HT-29 (cell line): ENCODE measurements at places on chromosomes 3 and 15.
A peak's percentile ranks its signal among the peaks of the same experiment; 100 is the strongest.

- no peak for DNase-seq
Observed at GRCh38 chr3:118485693-118486092, 549.0 kb downstream of the IGSF11 start.

GRCh38 chr3:73143821-73144237 is 82.4 kb downstream of the EBLN2 start:
- DNase-seq = no peak

DNA sequence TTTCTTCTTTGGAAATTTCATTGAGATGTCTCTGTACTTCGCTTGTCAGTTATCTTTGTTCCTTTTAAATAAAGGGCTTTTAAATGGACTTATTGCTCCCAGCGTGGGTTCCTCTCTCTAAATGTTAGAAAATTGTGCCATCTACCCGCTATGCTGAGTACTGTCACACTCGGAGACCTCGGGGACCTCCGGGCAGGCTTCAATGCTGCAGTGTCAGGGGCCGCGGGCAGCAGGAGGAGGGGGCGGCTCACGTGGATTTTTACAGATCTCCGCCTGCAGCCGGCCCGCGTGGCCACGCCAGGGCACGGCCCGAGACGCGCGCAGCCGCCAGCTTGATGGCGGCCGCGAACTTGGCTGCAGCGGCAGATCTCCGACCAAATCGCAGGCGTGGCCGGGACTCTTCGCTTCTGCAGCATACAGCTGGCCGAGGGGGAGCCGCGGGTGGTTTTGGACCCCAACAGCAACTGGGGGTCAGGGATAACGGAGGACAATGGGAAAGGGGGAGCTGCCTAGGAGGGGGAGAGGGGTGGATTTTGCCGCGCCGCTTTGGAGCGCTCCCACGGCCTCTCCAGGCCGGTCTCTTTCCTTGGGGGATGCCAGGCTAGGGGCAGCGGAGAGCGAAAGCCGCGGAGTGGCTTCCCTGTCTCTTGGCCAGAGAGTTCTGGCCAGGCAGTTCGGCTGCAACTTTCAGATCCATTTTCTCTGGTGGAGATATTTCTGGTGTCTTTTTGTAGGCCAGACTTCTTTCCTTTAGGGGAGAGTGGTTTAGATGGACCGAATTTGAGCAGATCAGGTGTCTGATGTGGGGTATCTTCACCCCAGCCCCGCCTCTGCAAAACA is 15.3 kb downstream of the NR2F2 start:
- peak; percentile 74 for DNase-seq

DNA sequence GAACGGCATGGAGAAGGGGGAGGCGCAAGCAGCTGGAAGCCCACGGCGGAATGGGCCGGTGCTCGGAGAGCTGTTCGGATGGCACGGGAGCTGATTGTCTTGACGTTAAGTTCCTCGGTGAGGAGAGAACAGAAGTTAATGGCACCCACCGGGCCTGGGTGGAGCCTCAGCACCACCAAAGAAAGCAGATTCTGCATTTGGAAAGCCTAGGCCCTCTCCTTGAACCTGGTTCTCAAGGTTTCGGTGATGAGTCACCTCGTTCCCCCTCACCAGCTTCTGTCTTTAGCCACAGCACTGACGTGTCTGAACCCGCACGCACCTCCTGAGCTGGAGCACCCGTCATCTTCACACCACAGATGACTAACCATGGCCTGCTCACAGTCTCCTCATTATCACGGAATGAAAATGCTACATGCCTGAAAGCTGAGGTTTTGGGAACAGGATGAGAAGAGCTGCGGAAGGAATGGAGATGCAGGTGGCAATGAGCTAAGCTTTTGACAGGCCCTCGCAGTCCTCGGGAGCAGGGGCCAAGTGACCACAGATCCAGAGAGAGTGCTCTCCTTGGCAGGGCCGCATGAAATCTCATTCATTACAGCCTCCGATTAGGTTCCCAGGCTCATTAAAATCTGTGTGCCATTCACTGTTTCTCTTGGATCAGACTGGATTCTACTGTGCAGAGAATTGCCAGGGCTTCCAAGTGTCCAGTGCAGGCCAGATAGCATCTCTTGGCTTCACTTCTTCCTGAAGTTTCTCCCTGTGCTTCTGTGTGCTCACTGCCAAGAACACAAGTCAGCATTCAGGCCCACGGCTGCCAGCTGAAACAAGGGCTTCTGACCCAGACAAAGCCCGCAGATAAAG is 96.3 kb upstream of the DLG1 start:
- DNase-seq = no peak

DNA sequence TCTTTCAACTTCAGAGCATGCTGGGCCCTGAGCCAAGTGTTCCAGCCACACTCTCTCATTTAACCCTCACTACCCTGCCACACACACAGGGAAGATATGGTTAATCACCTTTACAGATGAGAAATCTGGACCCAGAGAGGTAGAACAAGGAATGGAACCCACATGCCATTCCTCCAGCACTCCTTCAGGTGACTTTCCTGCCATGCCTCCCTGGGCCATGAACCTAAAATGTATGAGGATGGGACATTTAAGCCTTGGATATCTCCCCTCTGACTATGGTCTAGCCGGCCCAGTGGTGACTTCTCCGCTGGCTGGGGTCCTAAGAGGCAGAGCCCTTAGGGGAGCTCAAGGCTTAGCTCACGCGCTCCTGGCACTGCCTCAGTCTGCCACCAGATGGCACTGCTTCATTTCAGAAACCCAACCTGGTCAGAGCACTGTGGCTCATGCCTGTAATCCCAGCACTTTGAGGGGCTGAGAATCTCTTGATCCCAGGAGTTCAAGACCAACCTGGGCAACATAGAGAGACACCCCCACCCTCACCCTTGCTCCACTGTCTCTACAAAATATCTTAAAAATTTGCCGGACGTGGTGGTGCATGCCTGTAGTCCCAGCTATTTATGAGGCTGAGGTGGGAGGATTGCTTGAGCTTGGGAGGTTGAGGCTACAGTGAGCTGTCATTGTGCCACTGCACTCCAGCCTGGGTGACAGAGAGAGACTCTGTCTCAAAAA is 2.2 kb upstream of the DCAF1 start:
- DNase-seq = peak; percentile 75

DNA sequence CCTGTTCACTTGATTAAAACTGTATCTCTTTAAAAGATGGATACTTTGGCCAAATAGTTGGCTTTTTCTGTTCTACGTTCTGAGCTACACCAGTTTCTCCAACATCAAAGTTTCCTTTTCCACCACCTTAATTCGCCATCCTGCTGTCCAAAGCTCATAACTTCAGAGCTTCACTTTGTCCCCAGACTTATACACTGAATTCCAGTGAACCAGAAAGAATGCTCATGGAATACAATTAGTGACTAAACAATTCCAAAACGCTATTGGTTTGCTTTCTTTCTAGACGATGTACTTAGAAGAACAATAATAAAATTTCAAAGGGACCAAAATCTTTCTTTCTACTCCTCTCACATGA is 23.2 kb downstream of the GPR15 start:
- no peak for DNase-seq

- no peak for DNase-seq
Observed at GRCh38 chr3:34046154-34046553, 247.7 kb downstream of the PDCD6IP start.

DNA sequence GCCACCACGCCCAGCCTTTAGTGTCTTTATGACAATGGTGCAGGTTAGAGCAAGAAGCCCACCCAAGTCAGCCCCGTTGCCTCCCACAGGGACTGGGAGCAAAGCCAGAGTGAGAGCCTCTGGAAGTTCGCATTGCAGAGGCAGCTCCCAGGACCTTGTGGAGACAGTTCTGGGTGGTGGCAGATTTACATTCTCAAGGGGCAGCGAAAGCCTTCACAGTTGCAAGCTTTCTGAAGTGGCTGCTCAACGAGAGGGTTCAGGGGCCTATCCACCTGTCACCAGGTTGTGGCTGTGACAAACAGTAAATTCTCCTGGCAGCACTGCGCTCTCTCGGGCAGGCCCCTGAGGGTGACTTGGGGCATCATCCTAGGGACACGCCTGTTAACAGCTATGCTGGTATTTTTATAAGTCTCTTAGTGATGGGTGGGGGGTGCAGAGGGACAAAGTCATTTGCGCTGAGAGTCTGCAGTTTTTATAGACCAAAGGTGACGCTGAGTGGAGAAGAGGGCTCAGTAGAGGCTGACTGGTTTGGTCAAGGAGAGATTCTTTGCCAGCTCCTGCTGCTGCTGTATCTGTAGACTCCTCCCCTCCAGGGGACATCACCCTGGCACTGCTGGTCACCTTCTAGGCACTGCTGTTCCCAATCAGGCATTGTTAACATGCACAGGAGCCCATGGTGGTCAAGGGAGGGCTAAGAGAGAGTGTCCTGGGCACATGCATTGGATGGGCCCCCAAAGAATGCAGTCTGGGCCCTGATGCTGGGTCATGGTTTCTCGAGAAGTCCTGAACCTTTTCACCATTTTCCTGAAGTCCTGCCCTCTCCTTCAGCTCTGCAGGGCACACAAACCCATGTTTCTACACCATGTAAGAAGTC is 57.5 kb upstream of the KLF13 start:
- DNase-seq = no peak
